ENCODE measurements at places on chromosomes 12 and 14.
A peak's percentile ranks its signal among the peaks of the same experiment; 100 is the strongest.

DNA sequence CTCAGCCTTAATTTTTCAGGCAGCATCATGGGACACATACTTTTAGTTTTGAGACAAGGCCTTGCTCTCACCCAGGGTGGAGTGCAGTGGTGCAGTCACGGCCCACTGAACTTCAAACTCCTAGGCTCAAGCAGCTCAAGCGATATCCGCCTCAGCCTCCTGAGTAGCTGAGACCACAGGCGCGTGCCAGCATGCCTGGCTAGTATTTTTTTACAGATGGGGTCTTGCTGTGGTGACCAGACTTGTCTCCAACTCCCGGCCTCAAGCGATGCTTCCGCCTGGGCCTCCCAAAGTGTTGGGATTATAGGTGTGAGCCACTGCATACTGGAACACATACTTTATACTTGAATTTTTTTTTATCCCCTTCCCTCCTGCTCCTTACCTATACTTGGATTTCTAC lies 2.8 kb downstream of the RDH5 start:
- no peak for DNase-seq

- peak; percentile 18 for DNase-seq
Observed at GRCh38 chr14:55297611-55298499, 26.6 kb downstream of the FBXO34 start.

- DNase-seq: no peak
Observed at GRCh38 chr14:64787619-64788018, 83.4 kb downstream of the PLEKHG3 start.

GRCh38 chr12:29427964-29428363 lies 47.0 kb upstream of the ERGIC2 start:
- no peak for DNase-seq

- no peak for DNase-seq
Observed at GRCh38 chr12:122064780-122065588, 13.6 kb upstream of the MLXIP start.

- no peak for DNase-seq
Observed at GRCh38 chr12:1845427-1845826, 25.1 kb downstream of the LRTM2 start.

- no peak for DNase-seq
Observed at GRCh38 chr12:111748151-111748672, 18.5 kb upstream of the ALDH2 start.
